ENCODE measurements at places on chromosomes 16 and 17.

GRCh38 chr16:3187798-3188674, at the start of gene OR1F1:
Gene OR1F1, plus strand, starts transcription at chr16:3188204.
- peak; percentile 90 for DNase-seq

DNA sequence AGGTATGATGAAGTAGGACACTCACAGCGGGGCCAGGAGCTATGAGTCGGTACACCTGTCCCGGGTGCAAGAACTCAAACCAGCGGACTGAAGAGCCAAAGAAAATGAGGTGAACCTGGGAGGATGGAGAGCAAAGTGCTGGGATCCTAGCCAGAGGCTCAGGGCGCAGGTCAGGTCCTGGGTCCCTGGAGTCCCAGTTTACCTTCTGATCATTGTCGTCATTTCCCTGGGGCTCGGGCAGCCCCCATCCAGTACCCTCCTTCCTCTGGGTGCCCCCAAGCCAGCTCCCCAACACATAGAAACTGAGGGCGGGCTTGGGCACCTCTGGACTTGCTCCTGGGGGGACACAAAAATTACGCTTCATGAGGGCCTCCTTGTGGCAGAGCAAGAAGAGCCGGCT, 16.2 kb downstream of the CTC1 start:
- DNase-seq: no peak

DNA sequence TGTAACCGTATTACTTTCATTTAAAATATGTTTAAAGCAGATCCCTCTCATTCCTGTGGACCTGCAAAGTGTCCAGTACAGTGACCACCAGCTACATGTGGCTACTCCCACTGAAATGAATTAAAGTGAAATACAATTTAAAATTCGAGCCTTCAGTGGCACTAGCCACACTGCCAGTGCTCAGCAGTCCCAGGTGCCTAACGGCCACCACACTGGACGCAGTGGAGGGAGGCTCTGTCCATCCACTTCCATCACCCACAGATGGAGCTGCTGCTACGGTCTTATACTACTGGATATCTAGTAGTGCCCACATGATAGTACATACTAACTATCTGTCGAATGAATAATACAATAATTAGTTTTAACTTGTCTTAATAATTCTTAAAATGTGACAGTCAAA, 2.3 kb upstream of the CBX2 start:
- no peak for DNase-seq

- DNase-seq: peak; percentile 6
These were observed 72.5 kb downstream of the RBFOX1 start for GRCh38 chr16:7405166-7405565.

GRCh38 chr16:56222474-56222997, 31.2 kb downstream of the GNAO1 start:
- DNase-seq: no peak

- DNase-seq: peak; percentile 95
These were observed at the start of gene BFAR for GRCh38 chr16:14632693-14633569. Gene BFAR, plus strand, starts transcription at chr16:14632951. Its CDS starts 11,396 bp downstream, at chr16:14644347.

GRCh38 chr16:79915761-79916160, 315.2 kb upstream of the MAF start:
- DNase-seq: no peak

DNA sequence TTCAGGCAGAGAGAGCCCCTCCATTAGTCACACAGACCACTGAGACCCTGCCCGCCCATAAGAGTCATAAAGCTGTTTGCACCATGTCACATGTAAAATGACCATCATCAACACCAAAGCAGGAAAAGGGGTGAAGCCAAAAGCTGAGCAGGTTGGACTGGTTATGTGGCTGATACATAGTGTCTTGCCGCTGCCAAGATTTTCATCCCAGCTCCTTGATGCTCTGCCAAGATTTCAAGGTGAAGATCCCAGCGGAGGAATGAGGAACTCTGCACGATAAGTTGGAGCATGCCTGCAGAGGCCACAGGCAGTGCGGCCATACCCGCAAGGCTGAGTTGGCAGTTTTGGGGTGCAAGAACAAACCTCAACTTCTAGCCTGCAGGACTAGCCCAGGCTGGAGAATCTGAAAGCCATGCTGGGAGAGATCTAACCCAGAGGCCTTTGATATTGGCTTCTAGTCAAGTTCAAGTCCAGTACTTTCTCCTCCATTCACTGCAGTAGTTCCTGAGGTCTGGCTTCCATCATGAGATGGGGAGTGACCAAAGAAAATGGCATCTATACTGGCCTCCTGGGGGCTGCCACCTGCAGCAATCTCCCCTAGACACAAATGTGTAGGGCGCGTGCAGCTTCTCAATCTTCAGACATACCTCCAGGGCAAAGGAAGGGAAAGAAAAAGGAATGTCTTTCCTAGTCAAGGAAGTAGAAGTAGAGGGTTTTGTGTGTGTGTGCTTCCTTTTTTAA, 79.7 kb upstream of the NOL11 start:
- no peak for DNase-seq

GRCh38 chr16:67928561-67929364, 2.9 kb downstream of the CTRL start:
- peak; percentile 60 for DNase-seq

- no peak for DNase-seq
These were observed 12.3 kb upstream of the CDC42EP4 start for GRCh38 chr17:73324160-73324475.

GRCh38 chr16:24758373-24758772, 28.9 kb downstream of the TNRC6A start:
- DNase-seq: no peak

- no peak for DNase-seq
These were observed 198.0 kb downstream of the ZNF423 start for GRCh38 chr16:49657736-49658465.

- no peak for DNase-seq
These were observed 50.4 kb downstream of the KATNIP start for GRCh38 chr16:27600381-27600780.

DNA sequence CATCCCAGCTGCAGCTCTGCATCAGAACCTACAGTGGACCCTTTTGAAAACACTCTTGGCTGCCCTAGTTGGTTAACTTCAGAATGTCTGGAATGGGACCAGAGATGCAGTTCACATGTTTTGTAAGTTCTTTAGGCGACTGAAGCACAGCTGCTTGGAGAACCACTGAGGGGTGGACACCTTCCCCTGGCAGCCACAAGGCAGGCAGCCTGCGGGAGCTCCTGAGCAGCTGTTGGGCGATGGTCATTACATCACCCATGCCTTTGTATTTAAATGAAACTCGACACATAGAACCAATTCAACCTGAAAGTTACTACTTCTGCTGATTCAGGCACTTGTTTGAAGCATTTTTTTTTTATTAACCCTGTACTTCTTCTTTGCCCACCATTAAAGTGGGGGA, 151.5 kb downstream of the LGALS9B start:
- DNase-seq: no peak

DNA sequence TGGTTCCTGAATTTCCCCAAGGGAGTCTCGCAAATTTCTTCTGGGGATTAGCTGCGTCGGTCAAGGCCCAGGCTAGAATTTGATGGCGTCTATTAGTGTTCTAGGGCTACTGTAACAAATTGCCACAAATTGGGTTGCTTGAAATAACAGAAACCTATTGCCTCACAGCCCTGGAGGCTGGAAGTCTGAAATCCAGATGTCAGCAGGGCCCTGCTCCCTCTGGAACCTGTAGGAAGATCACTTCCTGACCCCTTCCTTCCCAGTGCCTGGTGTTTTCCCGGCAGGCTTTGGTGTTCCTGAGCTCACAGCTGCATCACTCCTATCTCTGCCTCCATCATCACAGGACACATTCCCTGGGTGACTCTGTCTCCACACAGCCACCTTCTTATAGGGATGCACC, 24.4 kb downstream of the DHRS7C start:
- no peak for DNase-seq

DNA sequence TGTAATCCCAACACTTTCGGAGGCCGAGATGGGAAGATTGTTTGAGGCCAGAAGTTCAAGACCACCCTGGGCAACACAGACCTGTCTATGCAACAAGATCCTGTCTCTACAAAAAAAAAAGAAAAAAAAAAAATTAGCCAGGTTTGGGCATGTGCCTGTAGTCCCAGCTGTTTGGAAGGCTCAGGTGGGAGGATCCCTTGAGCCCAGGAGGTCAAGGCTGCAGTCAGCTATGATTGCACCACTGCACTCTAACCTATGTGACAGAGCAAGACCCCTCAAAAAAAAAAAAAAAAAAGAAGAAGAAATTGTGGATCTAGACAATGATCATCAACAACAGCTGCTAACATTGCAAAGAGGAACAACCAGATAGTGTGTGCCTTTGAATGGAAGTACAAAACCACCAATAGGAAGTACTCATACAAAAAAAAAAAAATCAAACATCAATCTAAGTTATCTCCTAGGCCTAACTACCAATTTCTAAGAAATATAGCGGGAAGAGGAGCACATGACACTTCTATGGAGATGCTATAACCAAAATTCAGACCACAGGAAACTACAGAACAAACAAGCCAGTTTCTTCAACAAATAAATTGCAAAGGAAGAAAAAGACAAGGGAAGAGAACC, 258.7 kb downstream of the MRTFB start:
- no peak for DNase-seq

GRCh38 chr16:26344240-26344776, 652.5 kb downstream of the HS3ST4 start:
- no peak for DNase-seq

DNA sequence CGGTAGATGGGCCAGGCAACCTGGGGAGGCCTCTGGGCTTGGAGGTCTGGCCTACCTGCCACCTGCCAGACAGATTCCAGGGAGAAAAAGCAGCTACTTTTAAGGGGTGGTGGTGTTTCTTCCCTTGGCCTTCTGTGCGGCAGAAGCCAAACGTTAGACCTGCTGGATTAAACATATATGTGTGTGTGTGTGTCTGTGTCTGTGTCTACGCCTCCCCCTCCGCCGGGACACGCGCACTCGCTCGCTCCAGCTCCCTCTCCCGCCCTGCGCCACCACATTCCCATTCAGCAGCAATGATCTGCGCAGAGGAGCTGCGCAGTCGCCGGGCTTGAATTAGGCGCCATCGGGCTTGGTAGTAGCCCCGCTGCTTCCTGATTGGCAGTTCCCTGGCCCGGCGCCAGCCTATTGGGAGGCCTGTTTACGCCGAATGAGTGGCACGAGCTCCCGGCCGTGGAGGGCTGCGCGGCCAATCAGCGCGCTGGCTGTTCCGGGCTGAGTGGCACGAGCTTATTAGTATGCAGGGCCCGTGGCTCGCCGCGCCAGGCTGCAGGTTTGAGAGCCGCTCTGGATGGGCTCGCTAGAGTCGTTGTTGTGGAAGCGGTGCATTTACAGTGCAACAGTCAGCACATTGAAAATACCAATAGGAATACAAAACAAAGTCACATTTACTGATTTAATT, at the start of gene BAHCC1:
TSS of gene BAHCC1 (plus strand) at position 537 of the 679 bp plus-strand sequence. CDS start 4,283 bp downstream, outside the sequence.
- DNase-seq: peak; percentile 94

GRCh38 chr17:42566883-42567573, at the start of gene MLX:
Gene MLX, plus strand, starts transcription at chr17:42567100. Its CDS starts 25 bp downstream, at chr17:42567125.
- DNase-seq: peak; percentile 85

DNA sequence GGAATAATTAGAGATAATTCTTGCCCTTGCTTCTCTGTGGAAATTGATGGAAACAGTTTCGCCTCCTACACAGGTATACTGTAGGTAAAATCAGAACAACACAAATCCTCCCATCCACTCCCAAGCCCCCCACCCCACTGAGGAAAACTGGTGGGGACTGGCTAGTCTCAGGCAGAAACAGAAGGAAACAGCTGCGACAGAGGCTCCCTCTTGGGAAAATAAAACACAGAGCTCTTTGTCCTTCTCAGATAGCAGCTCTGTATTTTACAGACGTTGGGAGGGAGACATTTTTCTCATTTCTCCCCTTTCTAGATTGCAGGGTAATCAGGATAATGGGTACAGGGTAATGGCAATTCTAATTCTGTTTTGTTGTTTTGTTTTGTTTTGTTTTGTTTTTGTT, 1.1 kb downstream of the SLFN13 start:
- no peak for DNase-seq

DNA sequence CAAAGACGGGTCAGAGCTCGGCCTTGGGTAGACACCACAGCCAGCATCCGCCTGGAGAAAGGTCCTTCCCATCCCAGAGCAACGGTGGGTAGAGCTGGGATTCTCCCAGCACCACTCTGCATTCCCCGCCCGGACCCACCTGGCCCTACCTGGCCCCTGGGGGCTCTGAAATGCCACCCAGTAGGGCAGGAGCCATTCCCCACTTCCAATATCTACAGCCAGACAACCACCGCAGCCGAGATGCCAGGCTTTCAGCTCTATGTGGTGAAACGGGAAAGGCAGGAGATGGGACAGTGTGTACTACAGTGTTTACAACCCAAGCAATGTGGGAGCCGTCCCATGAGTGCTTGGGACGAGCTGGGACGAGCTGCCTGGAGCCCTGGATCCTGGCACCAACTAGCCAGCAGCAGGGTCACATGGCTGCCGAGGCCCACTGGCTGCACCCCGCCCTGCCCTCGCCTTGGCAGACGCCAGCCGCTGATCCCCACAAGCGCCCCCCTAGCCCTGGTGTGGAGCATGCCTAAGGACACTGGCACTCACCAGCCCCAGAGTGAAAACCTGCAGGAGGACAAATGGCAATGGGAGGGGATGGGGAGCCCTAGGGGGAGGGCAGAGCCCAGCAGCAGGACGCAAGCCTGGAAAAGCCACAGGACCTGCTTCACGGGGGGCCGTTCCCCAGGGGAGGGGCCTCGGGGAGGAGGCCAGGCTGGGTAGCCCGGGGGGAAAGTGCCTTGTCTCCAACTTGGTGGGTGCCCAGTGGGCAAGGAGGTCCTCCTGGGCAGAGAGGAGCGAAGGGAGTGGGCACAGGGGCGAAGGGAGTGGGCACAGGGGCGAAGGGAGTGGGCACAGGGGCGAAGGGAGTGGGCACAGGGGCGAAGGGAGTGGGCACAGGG, 13.5 kb downstream of the TMC6 start:
- no peak for DNase-seq

DNA sequence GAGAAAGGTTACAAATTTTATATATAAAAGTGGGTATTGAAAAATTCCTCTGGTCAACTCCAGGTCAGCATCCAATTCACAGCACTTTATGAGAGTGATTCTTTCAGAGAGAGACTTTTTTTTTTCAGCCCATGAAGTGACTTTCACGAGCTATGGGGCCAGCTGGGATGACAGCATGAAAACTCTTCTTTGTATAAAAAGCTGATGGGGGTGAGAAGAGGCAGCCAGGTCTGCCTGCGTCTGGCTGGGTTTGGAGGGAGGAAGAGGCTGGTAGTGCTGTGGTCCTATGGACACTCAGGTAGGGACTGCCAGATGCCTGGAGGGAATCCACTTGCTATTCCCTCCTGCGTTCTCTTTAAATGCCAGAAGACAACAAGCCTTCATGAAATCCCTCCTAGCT, 250.6 kb downstream of the UTP18 start:
- DNase-seq: no peak

DNA sequence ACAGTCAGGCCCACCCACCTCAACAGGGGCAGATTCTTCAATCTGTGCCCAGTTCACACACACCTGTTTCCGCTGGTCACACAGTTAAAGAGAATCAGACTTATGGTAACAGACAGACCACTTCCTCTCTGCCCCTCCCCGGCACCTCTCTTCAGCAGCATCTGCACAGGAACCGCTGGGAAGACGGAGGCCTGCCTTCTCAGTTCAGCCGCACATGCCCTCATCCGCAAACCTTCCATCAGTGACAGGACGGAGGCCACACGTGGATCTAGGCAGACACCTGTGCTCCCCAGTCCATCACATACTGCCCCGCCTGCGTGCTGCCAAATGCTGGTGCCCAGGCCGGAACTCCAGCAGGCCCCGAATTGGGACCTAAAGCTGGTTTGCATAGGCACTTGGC, 10.3 kb downstream of the PHB1 start:
- no peak for DNase-seq

Measured in RCC 7860 (cell line).